A549 treated with RU486 at 1 μM for 4 hours (cell line): ENCODE measurements at places on chromosomes 2 and 18. TPM values are rescaled to one million over a fixed set of nuclear protein-coding genes. Genes with fewer than 3 reads are reported as not detected.

CAPN13 gene
- total RNA-seq: 0.07 to 0.08 TPM in 2 of 5 replicates, not detected in the others

CCBE1 gene
- total RNA-seq: 9.2 to 13.7 TPM (median 9.7 TPM) in 5 replicates

TTC39C gene
- total RNA-seq: 11.1 to 13.9 TPM (median 12.7 TPM) in 5 replicates

CFC1B gene
- not detected in 5 replicates for total RNA-seq
